ENCODE measurements at places on chromosomes 2 and 18.
A peak's percentile ranks its signal among the peaks of the same experiment; 100 is the strongest.

- DNase-seq, result no peak
These were observed 1.7 kb downstream of the TUBB6 start for GRCh38 chr18:12309683-12310198.

DNA sequence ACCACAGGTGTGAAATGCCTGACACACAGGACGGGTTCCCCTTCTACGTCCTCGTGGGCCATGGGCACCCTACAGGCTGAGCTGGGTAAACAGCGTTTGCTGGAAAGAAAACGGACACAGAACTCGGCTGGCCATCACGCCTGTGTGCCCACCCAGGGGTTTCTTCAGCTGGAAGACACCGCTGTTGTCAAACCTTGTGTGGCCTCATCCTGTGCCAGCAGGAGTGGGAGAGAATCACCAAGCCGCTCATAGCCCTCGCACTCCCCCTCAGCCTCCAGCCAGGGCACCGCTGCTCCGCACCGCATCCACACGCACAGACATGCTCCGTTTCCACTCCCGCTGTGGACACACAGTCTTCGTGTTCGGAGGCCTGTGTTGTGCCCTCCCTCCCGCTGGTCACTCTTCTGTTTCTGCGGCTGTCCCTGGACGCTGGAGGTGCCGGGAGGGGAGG is 161.4 kb downstream of the PXDN start:
- no peak for DNase-seq

GRCh38 chr2:168751104-168751740 is 51.2 kb upstream of the NOSTRIN start:
- no peak for DNase-seq

DNA sequence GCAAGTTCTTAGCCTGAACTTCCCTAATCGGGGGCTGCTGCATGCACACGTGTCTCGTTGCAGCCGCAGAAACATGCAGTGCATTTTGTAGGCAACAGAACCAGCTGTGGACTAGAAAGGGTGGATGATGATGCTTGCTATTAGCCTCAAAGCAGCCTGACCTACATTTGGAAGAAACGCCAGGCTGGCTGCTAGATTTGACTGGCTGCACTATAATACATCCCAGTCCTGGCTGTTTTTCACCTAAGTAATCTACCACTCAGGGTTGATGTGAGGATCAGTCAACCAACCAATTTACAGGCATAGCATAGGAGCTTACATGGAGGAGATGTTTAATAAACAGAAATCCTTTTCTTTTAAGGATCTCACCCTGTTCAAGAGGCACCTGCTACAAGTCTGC is 56.4 kb upstream of the SPP2 start:
- no peak for DNase-seq

DNA sequence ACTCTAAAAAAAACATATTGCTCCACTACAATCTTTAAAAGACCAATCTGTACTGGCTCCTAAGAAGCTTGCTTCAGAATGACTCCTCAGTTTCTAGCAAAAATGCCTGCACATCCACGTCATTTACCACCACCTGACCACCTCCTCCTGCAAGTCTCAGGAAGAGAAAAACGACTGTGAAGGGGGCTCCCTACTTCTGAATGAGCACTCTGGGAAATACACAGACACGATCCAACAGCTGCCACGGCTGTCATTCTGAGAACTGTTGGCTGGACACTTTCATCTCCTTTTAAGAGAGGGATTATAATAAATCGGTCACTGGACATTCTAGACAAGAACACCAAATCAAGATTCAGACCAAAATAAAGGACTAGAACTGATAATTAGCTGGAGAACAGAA is 21.5 kb downstream of the EPG5 start:
- no peak for DNase-seq

GRCh38 chr2:201450954-201451291 is 335 bp downstream of the TRAK2 start:
- DNase-seq, result peak; percentile 75

- DNase-seq, result no peak
These were observed 151.3 kb upstream of the PELI1 start for GRCh38 chr2:64295326-64296139.

- DNase-seq, result no peak
These were observed 657 bp downstream of the ATP8B1 start for GRCh38 chr18:57802213-57803102.

GRCh38 chr2:170145675-170146432 is 32.1 kb upstream of the MYO3B start:
- DNase-seq, result no peak

DNA sequence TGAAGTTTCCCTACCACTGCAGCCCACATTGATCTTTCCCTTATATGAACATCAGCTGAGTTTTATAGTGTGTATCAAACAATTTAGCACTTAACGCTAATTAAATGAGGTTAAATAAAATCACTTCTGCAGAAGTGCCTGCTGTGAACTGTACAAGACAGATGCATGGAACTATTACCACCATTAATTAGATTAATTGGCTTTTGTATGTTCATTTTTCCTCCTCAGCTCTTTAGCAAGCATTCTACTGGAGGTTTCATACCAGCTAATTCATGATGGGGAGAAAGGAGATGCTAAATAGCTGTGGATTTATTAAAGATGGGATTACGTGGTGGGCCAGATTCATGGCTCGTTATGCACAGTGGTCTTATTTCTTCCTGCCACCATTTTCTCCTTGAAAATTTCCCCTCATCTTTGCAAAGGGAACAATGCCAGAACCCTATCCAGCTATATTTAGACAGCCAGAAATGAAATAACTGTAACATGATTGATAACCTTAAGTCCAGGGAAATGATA is 96.7 kb downstream of the CNTNAP5 start:
- no peak for DNase-seq

DNA sequence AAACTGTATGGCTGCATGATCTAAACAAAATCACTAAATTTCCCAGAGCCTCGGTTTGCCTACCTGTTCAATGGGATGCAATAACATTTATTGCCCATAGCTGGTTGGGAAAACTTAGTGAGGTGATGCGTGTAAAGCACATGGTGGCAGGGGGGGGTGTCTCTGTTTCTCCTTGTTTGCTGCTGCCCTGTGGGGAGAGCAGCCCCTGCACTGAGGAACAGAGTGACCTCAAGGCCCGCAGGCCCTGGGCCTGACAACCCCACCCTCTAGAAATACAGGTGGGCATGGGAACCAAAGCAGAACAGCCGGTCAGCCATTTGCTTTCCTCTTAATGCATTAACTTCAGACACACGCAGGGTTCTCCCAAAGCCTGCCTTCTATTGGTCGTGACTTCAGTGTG is 55.1 kb upstream of the SLC66A3 start:
- DNase-seq, result no peak

- no peak for DNase-seq
These were observed 36.6 kb upstream of the LNPK start for GRCh38 chr2:176038694-176039093.

DNA sequence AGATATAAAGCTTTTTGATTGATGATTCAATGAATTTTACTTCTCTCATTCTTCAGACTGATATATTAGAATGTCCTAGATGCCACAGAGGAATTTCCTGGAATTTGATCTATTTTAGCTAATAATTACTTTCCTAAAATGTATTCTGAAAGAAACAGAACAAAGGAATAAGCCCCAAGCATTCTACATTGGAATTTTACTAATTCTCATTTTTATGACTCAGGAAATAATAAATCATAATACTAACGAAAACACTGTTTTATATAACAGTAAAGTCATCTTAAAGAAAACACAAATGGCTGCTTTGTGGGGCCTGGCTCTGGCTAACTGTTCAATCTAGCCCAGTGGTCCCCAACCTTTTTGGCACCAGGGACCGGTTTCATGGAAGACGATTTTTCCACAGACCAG is 68.6 kb upstream of the LPIN2 start:
- DNase-seq, result no peak

DNA sequence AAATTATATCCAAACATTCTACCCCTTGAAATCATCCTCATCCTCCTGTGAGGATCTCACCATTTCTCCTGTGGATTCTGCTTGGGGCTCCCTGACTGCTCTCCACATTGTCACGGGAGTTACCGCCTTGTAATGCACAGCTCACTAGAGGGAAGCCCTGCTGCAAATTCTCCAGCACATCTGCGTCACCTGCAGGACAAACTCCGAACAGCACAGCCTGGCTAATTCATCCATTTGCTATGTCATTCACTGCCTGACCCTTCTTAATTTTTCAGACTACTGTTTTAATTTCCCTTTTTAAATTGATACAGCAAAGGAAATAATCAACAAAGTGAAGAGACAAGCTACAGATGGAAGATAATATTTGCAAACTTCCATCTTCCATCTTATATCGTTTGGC is 627.4 kb downstream of the FBXO15 start:
- DNase-seq, result no peak

DNA sequence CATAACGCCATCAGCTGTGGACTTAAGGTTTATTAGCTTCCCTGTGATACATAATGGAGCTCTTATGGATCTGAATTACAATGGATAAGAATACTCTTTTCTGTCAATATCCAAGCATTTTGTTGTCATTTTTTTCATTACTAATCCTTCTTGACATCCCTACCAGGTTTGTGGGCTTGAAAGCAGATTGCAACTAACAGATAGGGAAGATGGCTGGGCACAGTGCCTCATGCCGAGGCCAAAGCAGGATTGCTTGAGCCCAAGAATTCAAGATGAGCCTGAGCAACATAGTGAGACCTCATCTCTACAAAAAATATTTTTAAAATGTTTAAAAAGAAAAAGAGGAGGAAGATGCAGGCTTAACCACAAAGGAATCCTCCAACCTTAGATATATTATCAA is 42.4 kb downstream of the ASXL2 start:
- no peak for DNase-seq
